AG08396 (cell line): ENCODE measurements at places on chromosomes 16 and 17.
A peak's percentile ranks its signal among the peaks of the same experiment; 100 is the strongest.

- DNase-seq, result no peak
Observed at GRCh38 chr17:57530508-57530907, 214.6 kb downstream of the CCDC182 start.

GRCh38 chr16:17474572-17474971 is 3.8 kb upstream of the XYLT1 start:
- DNase-seq, result no peak

GRCh38 chr16:72635104-72635503 is 412.8 kb downstream of the ZFHX3 start:
- DNase-seq, result no peak

DNA sequence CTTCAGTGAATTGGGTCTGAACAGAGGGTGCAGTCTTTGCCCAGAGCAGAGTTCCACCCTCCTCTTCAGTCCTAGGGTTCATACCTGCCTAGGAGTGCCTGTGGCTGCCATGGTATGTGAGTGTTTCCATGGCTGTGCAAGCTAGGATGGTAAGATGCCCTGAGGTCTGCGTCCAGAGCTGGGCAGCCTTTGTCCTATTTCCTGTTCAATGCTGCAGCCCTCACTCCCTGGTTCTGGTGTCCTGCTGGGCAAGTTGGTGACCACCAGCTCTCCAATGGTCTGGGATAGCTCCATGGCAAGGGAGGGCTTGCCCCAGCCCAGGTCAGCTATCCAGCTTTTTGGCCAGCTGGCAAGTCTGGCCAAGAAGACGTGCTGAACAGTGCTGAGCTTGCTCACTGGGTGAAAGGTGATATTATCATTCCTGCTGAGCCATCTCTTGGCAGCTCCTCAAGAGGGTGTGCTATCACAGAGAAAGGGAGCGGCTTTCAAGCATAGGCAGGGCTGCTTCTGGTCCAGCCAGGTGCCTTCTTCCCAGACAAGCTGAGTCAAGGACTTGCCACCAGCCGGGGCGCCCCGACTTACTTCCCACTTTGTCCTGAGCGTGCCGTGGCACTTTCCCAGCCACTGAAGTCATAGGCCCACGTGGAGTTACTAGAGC is 13.0 kb upstream of the NFATC3 start:
- DNase-seq, result no peak

- no peak for DNase-seq
Observed at GRCh38 chr17:53571342-53571741, 251.4 kb upstream of the KIF2B start.

- DNase-seq, result no peak
Observed at GRCh38 chr16:27712251-27712711, 162.3 kb downstream of the KATNIP start.

- DNase-seq, result peak; percentile 41
Observed at GRCh38 chr16:24988593-24989338, 26.4 kb downstream of the ARHGAP17 start.

GRCh38 chr17:57288773-57289121 is 32.4 kb downstream of the MSI2 start:
- DNase-seq, result no peak

- no peak for DNase-seq
Observed at GRCh38 chr16:86556576-86556975, 1.5 kb upstream of the MTHFSD start.

GRCh38 chr16:28187595-28188004 is 24.2 kb downstream of the XPO6 start:
- no peak for DNase-seq

DNA sequence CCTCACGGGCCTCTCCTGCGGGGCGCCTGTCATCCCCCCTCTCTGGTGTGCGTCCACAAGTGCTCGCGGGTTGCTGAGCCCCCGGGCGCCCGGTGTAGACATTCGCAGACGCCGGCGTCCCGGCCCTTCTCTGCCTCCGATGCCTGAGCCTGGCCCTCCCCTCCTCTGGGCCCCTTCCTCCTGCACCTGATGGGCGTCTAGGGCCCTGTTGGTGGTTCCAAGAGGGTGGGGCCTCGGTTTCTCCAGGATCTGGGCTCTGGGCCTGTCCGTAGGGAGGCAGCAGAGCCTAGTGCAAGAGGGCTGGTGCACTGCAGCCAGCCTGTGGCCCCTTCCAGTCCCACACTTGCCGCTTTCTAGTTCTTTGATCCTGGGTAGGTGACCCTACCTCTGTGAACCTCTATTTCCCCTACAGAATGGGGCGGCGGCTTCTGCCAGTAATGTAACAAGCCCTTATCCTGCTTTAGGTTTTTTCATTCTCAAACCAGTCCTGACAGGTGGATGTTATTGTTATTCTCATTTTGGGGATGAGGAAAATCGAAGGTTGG is 623 bp downstream of the E4F1 start:
- DNase-seq, result peak; percentile 81

DNA sequence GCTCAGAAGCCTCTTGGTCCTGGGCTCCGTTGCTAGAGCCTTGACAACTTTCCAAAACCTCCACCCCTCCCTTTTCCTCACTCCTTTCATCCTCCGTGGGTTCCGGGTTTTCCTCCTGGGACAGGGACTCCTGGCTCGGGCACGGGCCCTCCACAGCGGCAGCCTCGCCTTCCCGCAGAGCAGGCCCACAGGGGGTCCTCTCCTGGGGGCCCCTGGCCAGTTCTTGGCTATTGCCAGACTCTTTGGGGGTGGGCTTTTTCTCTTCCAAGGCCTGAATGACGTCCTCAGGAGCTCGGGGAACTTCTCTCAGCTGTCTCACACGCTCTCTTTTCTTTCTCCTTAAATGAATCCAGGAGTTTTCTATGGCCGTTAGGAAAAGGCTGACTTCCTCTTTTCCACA is 19.3 kb upstream of the MNT start:
- no peak for DNase-seq

- no peak for DNase-seq
Observed at GRCh38 chr16:54817432-54817831, 113.2 kb upstream of the IRX5 start.

DNA sequence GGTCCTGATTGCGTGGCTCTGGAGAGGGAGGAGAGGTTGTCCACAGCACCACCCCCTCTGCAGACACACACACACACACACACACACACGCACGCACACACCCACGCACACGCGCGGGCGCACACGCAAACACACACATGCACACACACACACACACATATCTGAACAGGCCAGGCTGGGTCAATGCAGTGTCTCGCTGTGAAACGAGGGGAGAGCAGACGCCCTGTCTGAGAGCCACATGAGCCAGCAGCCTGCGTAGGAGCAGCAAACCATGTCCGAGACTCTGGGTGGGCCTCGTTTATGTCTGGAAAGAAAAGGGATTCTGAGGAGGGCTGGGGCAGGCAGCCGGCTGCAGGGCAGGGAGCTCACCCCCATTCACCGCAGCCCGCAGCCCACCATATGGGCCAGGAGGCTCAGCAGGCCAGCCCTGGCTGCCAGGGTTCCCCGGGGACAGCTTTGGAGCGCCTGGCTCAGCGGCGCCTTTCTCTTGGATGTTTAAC is 93.3 kb upstream of the TNRC6C start:
- no peak for DNase-seq

- DNase-seq, result no peak
Observed at GRCh38 chr16:72910875-72911274, 137.1 kb downstream of the ZFHX3 start.

- DNase-seq, result peak; percentile 52
Observed at GRCh38 chr17:28812748-28813377, 29.7 kb downstream of the FAM222B start.

GRCh38 chr16:4273858-4274311 is 1.1 kb upstream of the TFAP4 start:
- peak; percentile 38 for DNase-seq

DNA sequence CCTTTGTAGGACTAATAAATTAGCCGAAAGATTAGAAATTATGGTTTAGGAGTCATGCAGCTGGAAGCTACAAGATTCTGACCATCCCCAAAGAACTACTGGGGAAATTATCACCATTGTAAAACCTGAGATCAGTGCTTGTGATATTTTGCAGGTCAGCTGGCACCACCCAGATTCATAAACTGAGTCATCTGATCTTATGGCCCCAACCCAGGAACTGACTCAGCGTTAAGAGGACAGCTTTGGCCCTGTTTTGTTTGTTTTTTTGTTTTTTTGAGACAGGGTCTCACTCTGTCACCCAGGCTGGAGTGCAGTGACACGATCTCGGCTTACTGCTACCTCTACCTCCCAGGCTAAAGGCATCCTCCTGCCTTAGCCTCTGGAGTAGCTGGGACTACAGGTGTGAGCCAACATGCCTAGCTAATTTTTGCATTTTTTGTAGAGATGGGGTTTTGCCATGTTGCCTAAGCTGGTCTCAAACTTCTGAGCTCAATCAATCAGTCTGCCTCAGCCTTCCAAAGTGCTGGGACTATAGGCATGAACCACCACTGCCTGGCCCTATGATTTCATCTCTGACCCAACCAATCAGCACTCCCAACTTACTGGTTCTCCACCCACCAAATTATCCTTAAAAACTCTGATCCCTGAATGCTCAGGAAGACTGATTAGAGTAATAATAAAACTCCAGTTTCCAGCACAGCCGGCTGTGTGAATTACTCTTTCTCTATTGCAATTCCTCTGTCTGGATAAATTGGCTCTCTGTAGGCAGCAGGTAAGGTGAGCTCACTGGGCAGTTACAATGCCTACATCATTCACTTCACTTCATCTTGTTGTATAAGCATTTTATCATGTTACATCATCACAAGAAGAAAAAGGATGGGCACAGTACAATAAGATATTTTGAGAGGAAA is 79.4 kb upstream of the KSR1 start:
- no peak for DNase-seq

DNA sequence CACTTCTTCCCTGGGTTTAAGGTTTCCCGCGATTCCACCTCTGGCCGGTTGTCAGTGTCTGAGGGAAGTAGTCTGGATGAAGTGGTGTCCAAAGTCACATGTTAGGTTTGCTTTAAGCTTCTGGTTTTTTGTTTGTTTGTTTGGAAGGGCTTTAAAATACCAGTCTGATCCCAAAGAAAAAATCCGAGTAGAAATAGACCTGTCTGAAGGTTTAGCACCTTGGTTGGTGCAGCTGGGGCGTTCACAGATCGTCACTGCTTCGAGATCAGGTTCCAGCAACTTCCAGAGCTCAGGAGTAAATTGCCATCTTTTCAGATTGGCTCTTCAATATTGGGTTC is 567 bp downstream of the TMEM97 start:
- no peak for DNase-seq

DNA sequence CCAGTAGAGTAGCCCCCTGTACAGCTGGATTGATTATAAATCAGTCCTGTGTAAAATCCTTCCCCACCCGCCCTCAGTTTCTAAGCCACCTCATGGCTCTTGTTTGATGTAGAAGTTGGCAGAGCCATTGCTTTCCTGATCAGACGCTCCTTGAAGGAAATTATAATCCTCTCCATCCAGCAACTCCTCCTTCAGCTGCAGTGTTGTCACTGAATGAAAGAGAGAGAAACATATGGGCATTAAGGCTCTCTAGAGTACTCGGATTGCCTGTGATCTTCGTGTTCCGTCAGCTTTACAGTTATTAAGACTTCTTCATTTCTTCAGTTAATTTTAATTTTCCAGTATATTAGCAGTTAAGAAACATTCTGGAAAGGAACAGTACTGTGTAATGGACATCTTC is 14.3 kb downstream of the NME2 start:
- no peak for DNase-seq

GRCh38 chr16:22374311-22375116 is at the start of gene CDR2:
Gene CDR2, minus strand, starts transcription at chr16:22374619. Its CDS starts 310 bp downstream, at chr16:22374309.
- DNase-seq, result peak; percentile 99
